ENCODE measurements at places on chromosomes 3 and 15. TPM values are rescaled to one million over a fixed set of nuclear protein-coding genes. Genes with fewer than 3 reads are reported as not detected.

IP6K2 gene
- total RNA-seq = 50.2 TPM

SPATA16 gene
- not detected for total RNA-seq

RLBP1 gene
- not detected for total RNA-seq

BFSP2 gene
- total RNA-seq = 0.67 TPM

HERC2 gene
- total RNA-seq = 69.7 TPM
